GM19239 (cell line): ENCODE measurements at places on chromosomes 2 and 18.

DNA sequence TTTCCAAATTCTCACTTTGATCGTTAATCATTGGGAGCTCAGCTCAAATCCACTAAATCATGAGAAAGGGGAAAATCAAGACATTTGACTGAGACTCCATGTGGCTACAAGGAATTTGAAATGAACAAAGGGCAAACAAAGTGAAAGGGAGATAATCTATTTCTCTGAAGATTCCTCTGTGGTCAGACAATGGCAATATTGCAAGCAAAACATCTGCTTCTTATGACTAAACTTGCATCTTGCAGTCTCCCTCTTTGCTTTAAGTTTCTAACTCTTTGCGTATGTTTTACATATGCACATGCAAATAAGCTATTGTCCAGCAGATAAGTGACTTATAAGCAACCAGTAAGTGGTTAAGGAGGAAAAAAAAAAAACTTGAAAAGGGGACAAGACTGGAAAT lies 299.1 kb upstream of the NXPH2 start:
- no peak for DNase-seq

DNA sequence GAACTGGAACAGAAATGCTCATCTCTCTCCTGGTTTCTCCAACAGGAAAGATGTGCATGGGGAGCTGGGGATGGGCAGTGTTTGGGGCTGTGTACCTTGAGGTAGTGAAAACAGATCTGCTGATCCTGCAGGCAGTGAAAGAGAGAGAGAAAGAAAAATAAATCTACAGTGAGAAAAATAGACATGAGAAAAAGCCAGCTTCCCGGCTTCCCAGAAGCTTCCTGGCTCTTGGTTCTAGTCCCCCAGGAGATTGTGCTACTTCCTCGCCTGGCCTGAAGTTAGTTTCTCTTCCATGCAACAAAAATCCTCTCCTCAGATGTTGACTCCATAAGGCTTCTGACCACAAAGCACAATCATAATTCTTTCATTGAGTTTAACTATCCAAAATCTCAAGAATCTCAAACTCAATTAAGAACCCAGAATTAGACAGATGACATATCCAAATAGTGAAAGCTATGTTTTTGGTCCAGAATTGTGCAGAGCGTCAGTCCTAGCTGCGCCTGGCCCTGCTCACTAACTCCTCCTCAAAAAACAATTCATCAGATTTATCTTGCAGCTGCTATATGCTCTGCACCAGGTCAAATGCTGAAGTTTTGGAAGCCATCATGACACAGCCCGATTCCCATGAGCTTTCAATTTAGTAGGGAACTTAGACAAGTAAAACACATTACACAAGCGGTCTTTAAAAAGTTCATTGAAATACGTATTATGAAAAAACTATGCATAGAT lies 20.1 kb upstream of the NAB1 start:
- DNase-seq, result no peak

- no peak for DNase-seq
Observed at GRCh38 chr2:9905413-9905812, 46.1 kb upstream of the GRHL1 start.

- no peak for DNase-seq
Observed at GRCh38 chr18:59884351-59884750, 15.4 kb upstream of the PMAIP1 start.

GRCh38 chr2:183195998-183196409 lies 71.8 kb downstream of the NUP35 start:
- DNase-seq, result no peak

DNA sequence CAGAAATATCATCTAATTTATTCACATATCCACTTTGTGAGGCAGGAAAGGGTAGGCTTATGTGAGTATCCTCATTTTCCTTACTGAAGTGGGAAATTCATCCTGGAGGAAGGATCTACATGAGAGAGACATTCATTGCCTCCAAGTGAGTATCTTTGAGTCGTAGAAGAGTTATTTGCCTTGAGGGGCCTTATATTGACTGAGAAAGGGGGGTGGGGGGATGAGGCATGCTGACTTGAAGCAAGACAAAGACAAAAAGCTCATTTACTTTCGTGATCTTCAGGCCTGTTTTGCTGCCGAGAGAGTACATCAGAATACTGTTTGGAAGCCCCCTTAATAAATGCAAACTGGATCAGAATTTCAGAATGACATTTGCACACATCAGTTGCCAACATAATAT lies 17.6 kb upstream of the NEDD4L start:
- DNase-seq, result no peak

- no peak for DNase-seq
Observed at GRCh38 chr18:48326901-48327675, 82.1 kb downstream of the ZBTB7C start.

- DNase-seq, result peak; percentile 66
Observed at GRCh38 chr2:64988420-64989125, 626 bp upstream of the SLC1A4 start.

GRCh38 chr2:67883316-67884087 lies 179.3 kb downstream of the C1D start:
- DNase-seq, result no peak

DNA sequence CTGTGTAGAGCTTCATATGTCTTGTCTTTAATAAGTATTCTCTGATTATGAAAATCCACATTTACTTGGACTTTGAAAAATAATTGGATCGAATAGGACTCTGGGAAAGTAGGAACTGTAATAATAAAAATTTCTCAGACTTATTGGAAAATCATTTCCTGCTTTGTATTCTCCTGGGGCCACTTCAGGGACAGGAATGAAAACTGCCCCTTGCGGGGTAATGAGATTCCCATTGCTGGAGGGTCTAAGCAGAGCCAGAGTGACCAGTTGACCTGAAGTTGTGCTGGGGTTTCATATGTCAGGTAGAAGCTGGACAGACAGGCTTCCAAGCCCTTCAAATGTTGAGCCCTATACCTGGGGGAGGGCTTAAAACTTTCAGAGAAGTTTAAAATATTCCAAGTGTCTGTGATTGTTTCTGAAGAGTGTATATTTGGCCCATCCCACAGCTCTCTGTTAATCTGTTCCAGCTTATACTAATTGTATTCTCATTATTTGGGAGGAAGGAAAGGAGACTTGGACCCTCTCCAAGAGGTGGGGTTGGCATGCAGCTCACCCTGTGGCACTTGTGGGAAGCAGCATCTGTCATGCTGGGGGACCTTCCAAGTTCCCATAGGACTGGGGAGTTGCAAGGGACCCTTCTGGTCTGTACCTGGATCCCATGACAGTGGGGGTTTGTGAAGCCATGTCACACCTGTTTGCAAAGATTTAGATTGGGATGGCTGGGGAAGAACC lies 268.7 kb upstream of the ATP5MC3 start:
- DNase-seq, result no peak

DNA sequence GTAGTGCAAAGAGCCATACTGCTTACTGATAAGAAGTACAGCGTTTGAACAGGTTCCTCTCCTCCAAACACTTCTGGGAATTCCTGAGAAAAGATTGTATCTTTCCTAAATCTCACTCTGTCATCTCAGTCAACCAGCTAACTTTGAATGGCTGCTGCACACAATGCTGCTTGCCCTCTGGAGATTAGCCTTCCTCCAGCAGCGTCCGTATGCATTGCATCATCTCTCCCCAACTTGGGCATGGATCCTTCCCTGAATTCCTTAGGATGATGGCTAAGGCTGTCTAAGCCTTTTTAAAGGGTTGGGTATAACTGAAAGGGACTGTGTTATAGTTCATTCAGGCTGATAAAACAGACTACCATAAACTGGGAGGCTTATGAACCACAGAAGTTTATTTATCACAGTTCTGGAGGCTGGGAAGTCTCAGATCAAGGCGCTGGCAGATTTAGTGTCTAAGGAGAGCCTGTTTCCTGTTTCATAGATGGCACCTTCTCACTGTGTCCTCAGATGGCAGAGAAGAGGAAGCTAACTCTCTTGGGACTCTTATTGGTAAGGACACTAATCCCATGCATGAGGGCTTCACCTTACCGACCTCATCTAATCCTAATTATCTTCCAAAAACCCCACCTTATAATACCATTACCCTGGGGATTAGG lies 105.3 kb downstream of the PAX3 start:
- no peak for DNase-seq

DNA sequence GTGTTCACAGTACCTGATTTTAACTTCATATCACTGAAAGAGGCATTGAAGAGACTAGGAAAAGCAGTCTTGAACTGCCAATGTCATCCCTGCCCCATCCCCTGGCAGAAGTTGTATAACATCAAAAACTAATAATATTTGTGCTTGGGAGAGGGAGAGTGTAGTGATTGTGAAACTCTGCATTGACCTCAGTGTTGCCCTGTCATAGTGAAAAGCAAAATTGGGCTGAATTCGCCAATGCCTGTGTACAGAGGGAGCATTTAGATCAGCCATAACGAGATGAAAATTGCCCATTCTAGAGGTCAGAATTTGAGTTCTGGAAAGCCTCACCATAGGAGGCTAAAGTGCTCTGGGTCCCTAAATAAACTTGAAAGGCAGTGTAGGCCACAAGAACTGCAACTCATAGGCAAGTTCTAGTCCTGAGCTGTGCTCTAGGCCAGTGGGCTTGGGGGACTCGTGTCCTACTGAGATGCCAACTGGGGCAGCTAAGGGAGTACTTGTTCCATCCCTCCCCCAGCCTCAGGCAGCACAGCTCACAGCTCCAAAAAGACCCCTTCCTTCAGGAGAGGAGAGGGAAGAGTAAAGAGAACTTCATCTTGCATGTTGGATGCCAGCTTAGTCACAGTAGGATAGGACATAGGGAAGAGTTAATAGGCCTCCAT lies 855.6 kb downstream of the TSN start:
- DNase-seq, result no peak

DNA sequence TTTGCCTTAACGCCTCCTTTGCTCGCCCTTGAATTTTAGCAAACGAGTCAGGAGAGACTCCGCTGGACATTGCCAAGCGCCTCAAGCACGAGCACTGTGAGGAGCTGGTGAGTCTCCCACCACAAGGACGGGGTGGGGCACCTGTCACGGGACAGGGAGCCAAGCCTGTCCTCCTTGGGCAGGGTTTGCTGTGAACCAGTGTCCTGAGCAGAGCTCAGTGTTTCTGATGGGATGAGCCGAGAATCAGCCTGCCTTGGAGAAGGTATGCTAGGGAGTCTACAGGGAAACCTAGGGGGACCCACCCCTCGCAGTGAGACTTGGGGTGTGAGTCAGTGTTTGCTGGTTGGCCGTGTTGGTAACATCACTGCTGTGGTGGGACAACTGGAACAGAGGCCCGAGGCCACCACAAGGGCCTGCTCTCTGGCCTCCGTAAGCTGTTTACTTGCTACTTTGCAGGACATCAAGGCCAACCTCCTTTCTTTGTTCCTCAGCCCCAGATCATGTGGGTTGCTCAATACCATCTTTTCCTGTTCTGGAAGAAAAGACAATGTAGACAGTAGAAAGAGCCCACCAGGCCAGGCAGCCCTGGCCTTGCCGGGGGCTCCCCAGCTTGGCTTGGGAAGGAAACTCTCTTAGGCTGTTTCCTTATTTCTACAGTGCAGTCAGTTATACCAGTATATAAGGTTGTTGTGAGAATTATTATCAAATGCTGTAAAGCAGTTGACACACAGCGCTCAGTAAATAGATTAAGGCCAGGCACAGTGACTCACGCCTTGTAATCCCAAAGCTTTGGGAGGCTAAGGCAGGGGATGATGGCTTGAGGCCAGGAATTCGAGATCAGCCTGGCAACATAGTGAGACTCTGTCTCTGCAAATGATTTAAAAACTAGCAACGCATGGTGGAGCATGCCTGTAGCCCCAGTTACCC lies 42.4 kb downstream of the ITGB1BP1 start:
- DNase-seq, result no peak

DNA sequence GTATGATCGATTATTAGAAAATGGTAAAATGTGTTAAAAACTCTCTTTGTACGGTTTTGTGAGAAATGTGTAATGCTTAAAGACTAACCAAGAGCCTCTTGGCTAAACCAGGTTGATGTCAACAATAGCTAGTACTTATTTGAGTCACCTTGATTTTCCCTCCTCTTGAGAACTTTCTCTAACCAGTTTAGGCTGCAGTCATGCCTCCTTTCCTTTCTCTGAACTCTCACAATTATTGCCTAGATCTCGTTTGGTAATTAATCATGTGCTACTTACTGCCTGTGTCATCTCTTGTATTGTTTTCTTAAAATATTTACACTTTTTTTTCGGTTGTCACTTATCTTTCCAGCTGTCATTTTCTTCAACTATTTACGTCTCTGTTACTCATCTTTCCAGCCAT lies 1.1 kb upstream of the EPC2 start:
- DNase-seq, result peak; percentile 9

GRCh38 chr2:97699765-97700444 lies 13.5 kb upstream of the ZAP70 start:
- DNase-seq, result no peak

- no peak for DNase-seq
Observed at GRCh38 chr2:55052129-55053061, 2.1 kb upstream of the RTN4 start.

- no peak for DNase-seq
Observed at GRCh38 chr2:1728821-1729220, 15.5 kb downstream of the PXDN start.

GRCh38 chr2:226184940-226185615 lies 614.5 kb downstream of the IRS1 start:
- DNase-seq, result no peak

DNA sequence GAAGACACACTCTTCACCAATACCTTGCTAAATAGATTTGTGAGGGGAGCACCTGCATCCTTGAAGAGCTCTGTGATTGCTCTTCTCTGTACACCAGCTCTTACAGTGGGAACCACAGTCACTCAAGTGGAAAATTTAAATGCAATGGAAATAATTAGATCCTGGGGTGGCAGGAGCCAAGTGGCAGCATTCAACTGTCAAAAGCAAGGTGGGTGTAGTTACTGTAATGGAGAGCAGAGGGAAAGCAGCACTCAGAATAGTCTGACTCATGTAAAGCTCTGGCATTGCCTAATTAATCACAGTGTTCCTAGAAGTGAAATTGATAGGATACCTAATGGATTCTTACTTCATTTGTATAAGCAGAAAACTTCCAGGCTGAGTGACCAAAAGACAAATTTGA lies 245.8 kb downstream of the KCNE4 start:
- DNase-seq, result no peak

- DNase-seq, result no peak
Observed at GRCh38 chr18:24200494-24201290, 61.8 kb downstream of the CABYR start.

- DNase-seq, result no peak
Observed at GRCh38 chr2:31688282-31688681, 107.5 kb upstream of the SRD5A2 start.

DNA sequence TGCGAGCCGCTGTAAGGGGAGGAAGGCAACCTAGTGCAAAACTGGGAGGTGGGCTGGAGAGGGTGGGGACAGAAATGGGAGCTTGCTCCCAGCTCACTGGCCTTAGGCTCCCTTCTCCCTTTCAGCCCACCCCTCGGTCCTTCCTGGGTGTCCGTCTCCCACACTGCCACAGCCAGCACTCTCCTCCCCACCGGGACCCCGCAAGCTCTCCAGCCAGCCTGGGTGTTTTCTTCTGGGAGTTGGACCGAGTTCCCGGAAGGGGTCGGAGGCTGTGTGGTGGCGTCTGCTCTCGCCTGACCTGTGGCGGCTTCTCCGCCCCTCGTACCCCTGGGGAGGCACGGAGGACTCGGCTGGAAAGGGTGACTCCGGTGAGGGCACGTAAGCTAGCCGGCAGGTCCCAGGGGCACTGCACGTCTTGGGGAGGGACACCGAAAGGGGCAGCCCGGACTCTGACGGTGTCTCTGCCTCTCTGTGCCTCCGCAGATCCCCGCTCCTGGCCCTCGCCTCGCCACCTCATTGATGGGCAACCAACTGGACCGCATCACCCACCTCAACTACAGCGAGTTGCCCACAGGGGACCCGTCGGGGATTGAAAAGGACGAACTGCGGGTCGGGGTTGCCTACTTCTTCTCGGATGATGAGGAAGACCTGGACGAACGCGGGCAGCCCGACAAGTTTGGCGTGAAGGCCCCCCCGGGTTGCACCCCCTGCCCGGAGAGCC lies 1.1 kb downstream of the LRATD1 start:
- no peak for DNase-seq

GRCh38 chr2:20346565-20347381 lies 3.9 kb downstream of the PUM2 start:
- no peak for DNase-seq
